ENCODE measurements at places on chromosomes 3 and 15. TPM values are rescaled to one million over a fixed set of nuclear protein-coding genes. Genes with fewer than 3 reads are reported as not detected.

DNA sequence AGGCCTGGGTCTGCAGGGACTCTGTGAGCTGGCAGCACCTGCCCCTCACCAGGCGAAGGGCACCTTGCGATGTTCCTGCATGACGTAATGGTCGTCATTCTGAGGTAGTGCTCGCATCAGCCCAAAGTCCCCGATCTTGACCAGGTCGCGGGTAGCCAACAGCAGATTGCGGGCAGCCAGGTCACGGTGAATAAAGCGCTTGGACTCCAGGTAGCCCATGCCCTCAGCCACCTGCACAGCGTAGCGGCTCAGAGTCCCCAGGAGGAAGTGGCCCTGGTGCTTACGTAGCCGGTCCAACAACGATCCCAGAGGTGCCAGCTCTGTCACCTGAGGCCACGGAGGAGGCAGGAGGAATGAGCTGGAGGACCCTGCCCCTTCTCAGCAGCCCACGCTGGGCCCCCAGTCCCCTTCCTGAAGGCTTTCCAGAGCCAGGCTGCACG, 26.3 kb downstream of the TNK2 start:
- no peak for DNase-seq

The CAV3 gene
- 17.4 TPM for total RNA-seq

GRCh38 chr15:48031466-48031865, 89.3 kb upstream of the SLC24A5 start:
- no peak for DNase-seq

DNA sequence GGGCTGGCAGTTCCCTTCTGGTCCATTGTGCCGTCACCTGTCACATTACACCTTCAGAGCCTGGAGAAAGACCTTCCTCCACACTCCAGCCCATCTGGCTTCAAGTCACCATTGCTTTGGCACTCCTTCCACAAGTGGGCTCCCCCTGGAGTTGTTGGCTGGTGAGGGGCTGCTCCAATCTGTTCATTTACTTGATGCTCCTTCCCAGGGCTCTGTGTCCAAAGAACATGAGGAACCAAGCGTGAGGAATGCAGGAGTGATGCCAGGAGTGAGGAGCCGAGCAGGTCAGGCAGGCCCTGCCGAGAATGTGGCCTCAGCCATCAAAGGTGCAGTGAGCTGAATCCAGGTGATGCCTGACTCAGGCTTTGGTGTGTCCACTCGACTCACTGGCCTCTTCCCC, 57.2 kb downstream of the OXNAD1 start:
- no peak for DNase-seq

- DNase-seq, result no peak
These were observed 28.2 kb downstream of the B3GNT5 start for GRCh38 chr3:183281126-183281797.

DNA sequence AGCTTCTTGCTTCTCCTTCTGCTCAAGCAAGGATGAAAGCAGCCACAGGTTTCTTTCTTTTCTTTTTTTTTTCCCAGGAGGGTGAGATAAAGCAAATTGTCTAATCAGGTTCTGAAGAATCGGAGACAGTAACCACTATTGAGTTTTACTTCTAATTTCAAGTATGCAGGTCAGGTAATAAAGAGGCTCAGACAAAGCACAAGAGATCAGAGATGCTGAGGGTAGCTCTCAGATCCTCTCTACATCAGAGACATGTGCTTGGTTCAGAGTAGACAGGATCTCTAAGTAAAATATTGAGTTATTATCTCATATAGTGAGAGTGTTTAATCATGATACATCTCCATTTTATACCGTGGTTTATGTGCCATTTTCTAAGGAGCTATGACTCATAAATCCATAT, 168.5 kb downstream of the NFKBIZ start:
- no peak for DNase-seq

- no peak for DNase-seq
These were observed 46.5 kb downstream of the KLHDC8B start for GRCh38 chr3:49217688-49218470.

The SKOR1 gene
- 0.15 TPM for total RNA-seq

DNA sequence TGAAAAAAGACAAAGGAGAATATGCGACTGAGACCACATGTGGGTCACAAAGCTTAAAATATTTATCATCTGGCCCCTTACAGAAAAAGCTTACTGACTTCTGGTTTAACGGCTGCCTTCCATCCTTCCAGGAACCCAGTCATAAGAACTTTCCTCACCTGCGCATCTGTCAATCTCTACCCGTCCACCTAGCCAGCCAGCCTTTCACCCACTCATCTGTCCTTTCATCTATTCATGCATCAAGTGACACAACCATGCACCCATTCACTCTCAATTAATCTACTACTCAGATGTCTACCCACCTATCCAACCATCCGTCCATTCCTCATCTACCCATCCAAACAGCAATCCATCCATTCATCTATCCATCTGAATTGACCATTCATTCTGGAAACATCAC, 64.2 kb upstream of the NR2C2 start:
- DNase-seq, result no peak
